Body of pancreas (tissue), 4 donors: ENCODE measurements at places on chromosomes 7 and 10. TPM values are rescaled to one million over a fixed set of nuclear protein-coding genes. Genes with fewer than 3 reads are reported as not detected.
A peak's percentile ranks its signal among the peaks of the same experiment; 100 is the strongest.

GRCh38 chr7:105638334-105638733 lies 57.0 kb upstream of the EFCAB10 start:
- no peak for DNase-seq
- H3K27ac ChIP-seq, result no peak overlapping the region
- H3K27me3 ChIP-seq, result no peaks in the 10 kb centered on the region
- peaks cover 6% of the 10 kb centered on the region for H3K36me3 ChIP-seq
- H3K4me3 ChIP-seq, result no peak overlapping the region

DNA sequence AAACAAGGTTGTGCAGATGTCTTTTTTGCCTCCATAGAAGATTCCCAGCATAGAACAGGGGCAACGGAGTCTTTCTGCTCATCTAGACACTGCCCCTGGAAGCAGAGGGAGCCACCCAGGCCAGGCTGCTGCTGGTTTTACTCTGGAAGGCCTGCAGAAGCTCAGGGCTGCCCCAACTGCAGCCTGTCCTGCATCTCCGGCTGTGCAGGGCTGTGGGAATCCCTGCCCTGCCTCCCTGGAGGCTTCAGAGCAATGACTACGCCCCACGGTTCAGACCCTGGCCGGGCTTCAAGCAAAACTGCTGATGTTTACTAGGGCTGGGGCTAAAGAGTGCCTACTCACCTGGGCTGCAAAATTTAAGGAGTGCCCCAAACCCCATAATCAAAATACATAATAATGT lies 43.9 kb downstream of the GHRHR start:
- no peaks in the 10 kb centered on the region for H3K36me3 ChIP-seq
- H3K27ac ChIP-seq, result no peak overlapping the region
- H3K27me3 ChIP-seq, result no peaks in the 10 kb centered on the region
- no peaks in the 10 kb centered on the region for H3K4me1 ChIP-seq
- no peak for DNase-seq

DNA sequence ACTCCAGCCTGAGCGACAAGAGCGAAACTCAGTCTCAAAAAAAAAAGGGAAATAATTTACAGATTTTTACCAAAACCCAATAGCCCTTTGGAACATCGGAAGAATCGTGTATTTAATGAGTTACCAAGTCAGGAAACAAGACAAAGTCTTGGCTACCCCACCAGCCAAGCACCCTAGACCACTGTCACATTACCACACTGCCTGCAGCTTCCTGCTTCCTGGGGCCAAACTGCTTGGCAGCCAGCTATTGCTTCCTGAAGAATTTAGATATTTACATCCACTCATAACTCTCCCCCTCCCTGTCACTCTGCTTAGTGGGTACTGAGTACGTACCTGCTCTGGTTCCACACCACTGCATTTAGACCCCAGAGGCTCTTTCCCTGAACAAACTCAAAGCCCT lies 14.1 kb upstream of the TNPO3 start:
- H3K4me3 ChIP-seq, result no peak overlapping the region
- no peaks in the 10 kb centered on the region for H3K4me1 ChIP-seq
- H3K27ac ChIP-seq, result no peak overlapping the region

DNA sequence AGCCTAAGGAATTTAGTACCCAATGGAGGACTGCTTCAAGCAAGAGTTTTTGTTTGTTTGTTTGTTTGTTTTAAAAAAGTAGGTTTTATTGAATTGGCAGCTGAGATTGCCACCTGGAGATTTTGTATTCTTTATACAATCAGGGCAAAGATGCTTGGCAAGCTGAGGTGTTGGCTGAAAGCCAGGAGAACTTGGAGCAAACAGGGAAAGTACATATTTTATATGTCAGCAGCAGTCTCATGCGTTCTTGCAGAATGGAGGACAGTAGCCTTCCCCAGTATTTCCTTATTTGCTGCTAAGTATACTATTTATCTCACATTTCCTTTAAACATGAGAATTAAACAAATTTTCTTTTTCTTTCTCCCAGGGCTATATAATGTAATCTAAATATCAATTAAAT lies 22.6 kb upstream of the ICA1 start:
- DNase-seq, result peak; percentile 64
- no peaks in the 10 kb centered on the region for H3K36me3 ChIP-seq
- peaks cover 12% of the 10 kb centered on the region for H3K4me1 ChIP-seq
- no peak overlapping the region for H3K4me3 ChIP-seq
- H3K27me3 ChIP-seq, result no peaks in the 10 kb centered on the region

DNA sequence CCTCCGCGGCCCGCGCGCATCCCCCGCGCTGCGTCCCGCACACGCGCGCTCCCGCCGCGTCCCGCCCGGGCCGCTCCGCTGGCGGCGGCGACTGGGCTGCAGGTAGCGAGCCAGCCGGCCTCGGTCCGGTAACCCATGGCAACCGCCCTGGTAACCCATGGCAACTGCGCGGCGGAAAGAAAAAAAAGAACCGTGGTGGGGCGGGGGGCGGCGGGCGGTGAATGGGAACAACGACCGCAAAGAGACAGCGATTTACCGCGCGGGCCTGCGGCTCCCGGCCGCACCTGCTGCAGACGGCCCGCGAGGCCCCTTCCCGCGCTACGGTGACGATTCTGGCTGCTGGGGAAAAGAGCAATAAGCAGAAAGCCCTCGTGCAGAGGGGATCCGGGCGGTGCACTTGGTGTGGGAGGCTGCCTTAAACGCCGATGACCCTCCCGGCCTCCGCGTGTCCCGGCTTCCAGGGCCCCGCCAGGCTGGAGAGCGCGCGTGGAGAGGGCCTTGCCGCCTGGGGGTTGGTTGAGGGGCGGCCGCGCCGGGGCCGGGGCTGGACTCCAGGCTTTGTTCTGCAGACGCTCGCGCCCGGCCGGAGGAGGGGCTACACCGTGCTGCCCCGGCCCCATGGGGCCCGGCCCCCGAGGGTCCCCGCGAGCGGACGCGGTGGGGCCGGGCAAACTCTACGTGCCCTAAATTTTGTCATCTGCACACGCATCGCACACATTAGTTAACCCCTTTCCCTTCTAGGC lies 84.7 kb downstream of the SNX10 start:
- H3K36me3 ChIP-seq, result no peaks in the 10 kb centered on the region
- peak overlapping the region; percentile 73 for H3K4me3 ChIP-seq
- peak overlapping the region; percentile 89 for H3K27ac ChIP-seq
- H3K27me3 ChIP-seq, result no peaks in the 10 kb centered on the region

DNA sequence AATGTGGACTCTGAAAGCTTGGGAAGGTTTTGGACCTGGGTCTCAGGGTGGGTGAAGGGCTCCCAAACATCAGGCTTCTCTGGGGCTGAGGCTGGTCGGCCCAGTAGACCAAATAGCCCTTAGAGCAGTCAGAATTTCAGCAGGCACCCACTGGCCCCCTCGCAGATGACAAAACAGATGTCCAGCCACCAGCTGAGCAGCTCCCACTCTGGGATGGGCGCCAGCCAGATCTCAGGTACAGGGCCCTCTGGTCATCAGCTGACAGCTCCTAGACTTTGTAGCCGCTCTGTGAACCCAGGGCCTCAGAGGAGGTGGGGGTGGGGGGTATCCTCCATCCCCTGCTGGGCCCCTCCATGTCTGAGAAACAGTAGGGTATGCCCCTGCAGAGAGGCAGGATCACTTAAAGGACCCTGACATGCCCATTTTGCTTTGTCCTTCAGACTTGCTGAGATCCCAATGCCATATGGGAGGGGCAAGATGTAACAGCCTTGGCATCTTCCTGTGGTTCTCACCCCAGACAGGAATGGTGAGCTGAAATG lies 26.5 kb downstream of the HSPA12A start:
- H3K27ac ChIP-seq, result no peak overlapping the region
- H3K27me3 ChIP-seq, result no peaks in the 10 kb centered on the region
- peaks cover 9% of the 10 kb centered on the region for H3K4me1 ChIP-seq
- no peak for DNase-seq

- no peak overlapping the region for H3K27ac ChIP-seq
- no peak for DNase-seq
- no peaks in the 10 kb centered on the region for H3K27me3 ChIP-seq
- no peak overlapping the region for H3K4me3 ChIP-seq
- H3K36me3 ChIP-seq, result no peaks in the 10 kb centered on the region
Measured at GRCh38 chr10:77744245-77744644, 106.6 kb upstream of the KCNMA1 start.

DNA sequence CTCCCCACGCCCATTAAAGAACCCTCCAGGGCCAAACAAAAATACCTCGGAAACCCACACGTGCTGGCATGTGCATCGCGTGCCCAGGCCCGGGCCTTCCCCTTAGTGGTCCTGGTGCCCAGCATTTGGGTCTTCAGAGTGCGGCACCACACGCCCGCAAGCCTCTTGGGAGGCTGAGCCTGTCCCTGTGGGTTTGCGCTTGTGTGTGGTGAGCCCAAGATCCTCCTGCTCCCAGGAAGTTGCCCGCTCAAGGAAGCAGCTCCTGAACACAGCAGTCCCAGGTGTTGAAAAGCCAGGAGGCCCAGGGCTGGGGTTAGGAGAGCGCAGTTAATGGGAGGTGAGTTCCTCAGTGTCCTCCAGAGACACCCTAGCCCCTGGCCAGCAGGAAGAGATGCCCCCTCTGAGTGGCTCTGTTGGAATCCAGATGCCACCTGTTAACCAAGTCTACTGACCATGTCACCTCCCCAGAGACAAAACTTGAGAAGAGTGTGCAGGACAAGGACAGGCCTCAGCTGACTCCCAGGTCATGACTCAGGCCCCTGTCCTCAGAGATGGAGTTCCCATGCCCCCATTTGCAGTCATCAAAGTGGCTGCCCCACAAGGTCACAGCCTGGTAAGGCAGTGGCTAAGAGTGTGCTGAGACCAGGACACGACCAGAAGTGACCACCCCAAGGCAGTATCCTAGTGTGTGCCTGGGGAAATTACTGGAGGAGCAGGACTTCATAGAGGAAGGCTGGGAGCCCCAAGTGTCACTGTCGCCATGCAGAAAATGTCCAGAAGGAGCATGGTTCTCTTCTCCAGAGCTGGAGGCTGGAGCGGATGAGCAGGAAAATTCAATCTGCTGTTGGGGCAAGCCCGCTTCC lies 5.2 kb downstream of the FZD9 start:
- H3K27ac ChIP-seq, result no peak overlapping the region
- peaks cover 11% of the 10 kb centered on the region for H3K36me3 ChIP-seq
- H3K4me3 ChIP-seq, result no peak overlapping the region
- DNase-seq, result no peak

DNA sequence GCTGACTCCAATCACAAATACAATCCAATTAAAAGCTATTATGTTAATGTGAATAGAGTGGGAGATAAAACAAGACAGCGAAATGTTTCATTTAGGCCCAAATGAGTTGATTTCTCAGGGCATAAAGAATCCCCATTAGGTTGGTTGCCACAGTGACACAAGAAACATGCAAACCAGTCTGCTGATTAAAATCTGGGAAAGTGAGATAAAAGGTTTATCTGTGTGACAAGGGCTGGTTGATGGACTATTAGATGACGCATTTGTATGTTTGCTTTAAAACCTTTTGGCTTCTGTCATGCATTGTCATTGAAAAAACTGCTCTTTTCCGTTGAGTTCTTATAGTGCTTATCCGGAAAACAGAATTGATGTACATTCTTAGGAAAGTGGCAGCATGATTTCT lies 658.2 kb downstream of the GATA3 start:
- H3K36me3 ChIP-seq, result no peaks in the 10 kb centered on the region
- no peaks in the 10 kb centered on the region for H3K27me3 ChIP-seq
- no peak overlapping the region for H3K27ac ChIP-seq

The RAMP3 gene
- 14.0 TPM for total RNA-seq
